ENCODE measurements at places on chromosomes 16 and 17. TPM values are rescaled to one million over a fixed set of nuclear protein-coding genes. Genes with fewer than 3 reads are reported as not detected.

DPEP3 gene
- not detected for total RNA-seq

ZNF263 gene
- total RNA-seq, result 33.6 TPM

KRT31 gene
- not detected for total RNA-seq

NKD1 gene
- total RNA-seq, result 1.4 TPM

GFAP gene
- total RNA-seq, result 0.92 TPM

ACSM2A gene
- not detected for total RNA-seq

SAP30BP gene
- 64.0 TPM for total RNA-seq

KRTAP2-4 gene
- not detected for total RNA-seq

PDE6G gene
- 0.20 TPM for total RNA-seq

NUPR1 gene
- 50.3 TPM for total RNA-seq

SULT1A2 gene
- total RNA-seq, result 0.11 TPM

PHLPP2 gene
- total RNA-seq, result 4.1 TPM

ZNF19 gene
- total RNA-seq, result 8.7 TPM

Data from motor neuron (in vitro differentiated cells).